ENCODE measurements at places on chromosomes 5 and 9.

DNA sequence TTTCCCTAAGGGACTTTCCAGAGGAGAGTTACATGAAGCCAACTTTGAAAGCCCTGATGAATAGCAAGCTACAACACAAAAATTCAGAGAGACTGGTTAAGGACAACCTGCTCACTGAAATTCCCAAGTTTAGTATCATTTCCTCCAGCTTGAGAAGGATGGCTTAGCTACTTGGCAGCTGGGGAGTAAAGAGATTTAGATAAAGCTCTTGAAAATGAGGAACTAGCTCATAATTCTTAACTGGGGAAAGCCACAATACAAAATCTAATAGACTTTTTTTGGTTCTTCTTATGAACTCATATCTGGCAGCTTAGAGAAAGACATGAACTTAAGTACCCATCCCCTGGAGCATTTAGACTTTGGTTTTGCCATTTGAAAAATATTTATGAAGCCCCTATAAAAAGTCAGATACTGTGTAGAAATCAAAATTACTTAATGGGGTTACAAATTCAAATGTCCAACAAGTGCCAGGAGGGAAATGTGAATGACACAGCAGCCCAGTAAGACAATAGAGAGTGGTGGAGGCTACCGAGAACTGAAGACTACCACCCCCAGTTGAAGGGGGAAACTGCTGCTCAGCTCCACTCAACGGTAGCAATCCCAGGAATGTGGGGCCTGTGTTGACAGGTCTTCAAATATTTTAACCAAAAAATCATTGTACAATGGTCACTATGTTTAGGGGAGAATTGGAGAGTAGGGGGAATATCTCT is 79.4 kb upstream of the ADRB2 start:
- DNase-seq = no peak

- no peak for DNase-seq
Measured at GRCh38 chr9:137535120-137535428, 15.1 kb downstream of the PNPLA7 start.

DNA sequence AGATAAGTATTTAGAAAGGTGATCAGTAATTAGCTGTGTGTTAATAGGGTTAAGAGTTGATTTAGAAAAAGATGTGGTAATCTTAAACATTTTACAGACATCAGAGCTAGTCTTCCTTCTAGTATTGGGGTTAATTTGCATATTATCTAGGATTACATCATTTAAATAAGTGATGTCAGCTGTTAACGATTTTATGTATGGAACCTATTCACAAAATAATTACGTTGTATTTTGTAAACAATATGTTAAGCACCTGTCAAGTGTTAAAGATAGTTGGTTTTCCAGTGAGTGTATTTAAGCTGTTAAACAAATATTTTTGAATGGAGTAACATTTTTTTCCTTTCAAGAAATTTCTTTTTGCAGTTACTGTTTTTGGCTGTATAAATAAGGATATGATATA is 2.2 kb downstream of the DCP2 start:
- no peak for DNase-seq

GRCh38 chr5:83444445-83444844 is 27.1 kb upstream of the VCAN start:
- DNase-seq = no peak

GRCh38 chr9:131598121-131598520 is 52.8 kb downstream of the PRRT1B start:
- DNase-seq = no peak

DNA sequence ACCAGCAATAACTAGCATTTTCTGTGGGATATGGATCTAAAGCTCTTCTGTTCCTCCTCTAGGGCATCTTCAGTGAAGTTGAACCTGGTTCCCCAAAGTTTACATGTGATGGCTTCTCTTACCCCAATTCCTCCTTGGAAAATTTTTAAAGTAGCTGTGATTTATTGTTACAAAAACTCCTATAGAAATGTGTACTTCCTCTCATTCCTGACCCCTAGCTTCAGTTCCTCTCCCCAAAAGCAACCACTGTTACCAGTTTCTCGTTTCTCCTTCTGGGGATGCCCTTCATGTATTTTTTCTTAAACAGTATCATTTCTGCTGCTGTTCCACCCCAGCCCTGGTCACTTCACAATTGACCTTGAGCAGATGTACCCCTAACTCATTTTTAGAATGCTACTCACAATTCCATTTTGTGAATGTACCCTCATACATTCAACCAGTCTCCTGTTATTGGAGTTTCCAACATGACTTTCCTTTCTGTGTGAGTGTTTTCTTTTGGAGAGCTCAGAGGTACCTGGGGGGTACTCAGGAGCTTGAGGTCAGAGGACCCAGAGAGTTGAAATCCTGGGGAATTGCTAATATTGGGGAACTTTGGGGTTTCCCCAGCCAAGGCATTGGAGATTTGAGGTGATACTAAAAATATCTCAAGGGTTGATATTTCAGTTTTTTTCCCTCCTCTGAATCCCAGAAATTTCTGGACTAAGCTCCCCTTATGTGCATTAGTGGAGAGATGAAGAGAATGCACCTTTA is 18.6 kb upstream of the GLRX start:
- no peak for DNase-seq
